Spleen (tissue), 13 donors: ENCODE measurements at places on chromosomes 12 and 14. TPM values are rescaled to one million over a fixed set of nuclear protein-coding genes. Genes with fewer than 3 reads are reported as not detected.
A peak's percentile ranks its signal among the peaks of the same experiment; 100 is the strongest.

PPP4R4 gene
- total RNA-seq: not detected

PPP4R3A gene
- total RNA-seq: 101 TPM

DNA sequence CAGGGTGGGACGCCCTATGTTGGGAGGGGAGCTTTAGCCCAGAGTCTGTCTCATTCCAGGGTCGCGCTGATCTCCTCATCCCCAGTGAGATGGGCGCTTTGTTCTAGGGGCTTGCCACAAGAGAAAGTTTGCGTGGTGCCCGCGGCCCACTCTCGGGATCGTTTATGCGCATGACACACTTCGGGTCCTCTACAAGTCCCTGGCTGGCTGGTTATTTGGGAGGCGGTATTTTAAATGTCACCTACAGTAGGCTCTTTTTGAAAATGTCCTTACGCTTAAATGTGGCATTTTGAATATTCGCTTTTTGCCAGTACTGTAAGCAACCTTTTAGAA is 541 bp downstream of the GOLT1B start:
- peak overlapping the region; percentile 88 for H3K4me3 ChIP-seq
- H3K27ac ChIP-seq: peak overlapping the region; percentile 89
- peaks cover 64% of the 10 kb centered on the region for H3K4me1 ChIP-seq

DNA sequence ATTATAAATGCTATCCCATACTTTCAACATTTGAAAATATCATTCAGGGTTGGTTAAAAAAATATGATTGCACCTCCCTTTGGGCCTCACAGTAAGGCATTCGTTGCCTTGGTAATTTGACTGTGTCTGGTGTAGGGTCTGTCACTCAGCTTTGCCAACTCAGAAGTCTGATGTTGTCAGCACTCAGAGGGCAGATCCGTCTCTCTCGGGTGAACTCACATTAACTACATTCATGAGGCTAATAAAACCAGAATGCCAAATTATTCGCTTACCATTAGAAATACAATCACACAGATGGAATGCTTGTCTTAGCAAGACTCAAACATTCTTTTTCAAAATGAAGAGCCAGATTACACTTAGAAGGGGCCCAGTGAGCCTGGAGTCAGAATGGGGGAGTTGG is 53.0 kb downstream of the NPAS3 start:
- H3K27ac ChIP-seq: no peak overlapping the region
- H3K27me3 ChIP-seq: no peaks in the 10 kb centered on the region
- no peaks in the 10 kb centered on the region for H3K4me1 ChIP-seq
- DNase-seq: no peak
- no peak overlapping the region for H3K4me3 ChIP-seq

GRCh38 chr12:55720071-55720564 is at the start of gene RDH5:
Gene RDH5 (plus strand): TSS chr12:55720393. CDS start chr12:55721185, 792 bp downstream.
- H3K4me3 ChIP-seq: no peak within 1 kb of the TSS
- peak; percentile 65 for DNase-seq
- no peaks in the 10 kb centered on the region for H3K27me3 ChIP-seq
- H3K4me1 ChIP-seq: peaks cover 82% of the 10 kb centered on the region
- H3K27ac ChIP-seq: peak within 1 kb of the TSS; percentile 61
- H3K36me3 ChIP-seq: peaks cover 20% of the 10 kb centered on the region

- no peak overlapping the region for H3K27ac ChIP-seq
- DNase-seq: no peak
- no peaks in the 10 kb centered on the region for H3K27me3 ChIP-seq
- no peaks in the 10 kb centered on the region for H3K4me1 ChIP-seq
Measured at GRCh38 chr14:80664576-80664975, 277.0 kb downstream of the CEP128 start.
